T-cell (primary cell): ENCODE measurements at places on chromosomes 12 and 14. TPM values are rescaled to one million over a fixed set of nuclear protein-coding genes. Genes with fewer than 3 reads are reported as not detected.

The MIS18BP1 gene
- total RNA-seq: 26.7 TPM

The ZC2HC1C gene
- 0.57 TPM for total RNA-seq

The DDIT3 gene
- 34.5 TPM for total RNA-seq

DNA sequence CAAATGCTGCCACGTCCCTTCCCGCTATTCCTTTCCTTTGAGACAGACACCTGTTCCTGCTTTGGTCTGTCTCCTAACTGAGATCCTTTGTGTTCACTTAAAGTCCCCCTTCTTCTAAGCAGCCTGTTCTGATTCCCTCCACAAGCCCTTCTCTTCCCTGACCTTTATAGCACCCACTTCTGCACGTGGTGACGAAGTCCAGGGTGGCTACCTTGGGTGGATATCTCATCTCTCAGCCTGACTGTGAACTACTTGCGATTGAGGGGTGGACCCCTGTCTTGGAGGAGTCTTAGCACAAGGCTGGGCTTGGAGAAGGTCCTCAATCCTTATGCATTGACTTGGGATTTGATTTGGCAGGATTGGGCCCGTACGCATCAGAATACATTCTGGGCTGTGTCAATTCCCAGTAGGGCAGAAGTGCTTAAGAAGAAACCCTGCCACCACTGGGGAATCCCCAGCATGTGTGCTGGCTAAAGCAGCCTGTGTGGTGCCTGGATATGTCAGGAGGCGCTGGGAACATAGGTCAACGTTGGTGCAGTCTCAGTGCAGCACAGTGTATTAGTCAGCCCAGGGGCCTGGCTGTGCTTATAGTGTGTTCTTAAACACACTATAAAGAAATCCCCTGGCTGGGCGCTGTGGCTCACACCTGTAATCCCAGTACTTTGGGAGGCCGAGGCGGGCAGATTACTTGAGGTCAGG, 23.6 kb downstream of the KRT80 start:
- DNase-seq: no peak

DNA sequence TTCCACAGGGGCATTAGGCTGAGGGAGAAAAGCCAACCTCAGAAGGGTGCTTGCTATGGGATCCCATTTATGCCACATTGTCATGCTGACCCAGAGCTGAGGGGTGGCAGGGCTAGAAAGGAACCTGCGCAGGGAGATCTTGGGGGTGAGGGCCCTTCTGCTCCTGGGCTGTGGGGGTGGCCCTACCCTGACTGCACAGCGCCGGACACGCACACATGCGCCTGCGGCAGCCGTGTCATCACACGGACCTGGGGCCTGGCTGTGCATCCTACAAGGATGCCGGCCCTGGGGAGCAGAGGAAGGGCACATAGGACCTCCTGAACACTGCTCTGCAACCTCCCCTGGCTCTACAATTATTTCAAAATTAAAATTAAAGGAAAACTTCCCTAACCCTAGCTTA, 6.9 kb downstream of the CDCA4 start:
- DNase-seq: no peak
